ENCODE measurements at places on chromosomes 4 and X. TPM values are rescaled to one million over a fixed set of nuclear protein-coding genes. Genes with fewer than 3 reads are reported as not detected.

DNA sequence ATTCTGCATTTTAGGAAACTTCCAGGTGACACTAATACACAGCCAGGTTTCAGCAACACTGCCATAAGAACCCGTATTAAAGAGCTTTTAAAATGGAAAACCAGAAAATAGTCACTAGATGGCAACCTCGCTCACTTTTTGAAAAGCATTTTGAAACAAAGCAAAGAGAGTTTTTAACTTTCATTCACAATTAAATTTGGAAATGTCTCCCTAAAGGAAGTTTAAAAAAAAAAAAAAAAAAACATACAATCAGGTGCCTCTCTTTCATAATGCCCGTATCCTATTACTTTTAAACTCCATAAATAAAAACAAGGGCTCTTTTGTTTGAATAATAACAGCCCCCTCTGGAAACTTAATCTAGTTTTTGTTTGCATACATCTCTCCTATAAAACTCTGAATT lies 20.3 kb downstream of the MEPE start:
- DNase-seq = no peak
- H3K36me3 ChIP-seq = no peaks in the 10 kb centered on the region
- H3K27me3 ChIP-seq = no peaks in the 10 kb centered on the region
- H3K27ac ChIP-seq = no peak overlapping the region
- peaks cover 4% of the 10 kb centered on the region for H3K4me1 ChIP-seq

The CCNB3 gene
- 0.53 TPM for total RNA-seq

DNA sequence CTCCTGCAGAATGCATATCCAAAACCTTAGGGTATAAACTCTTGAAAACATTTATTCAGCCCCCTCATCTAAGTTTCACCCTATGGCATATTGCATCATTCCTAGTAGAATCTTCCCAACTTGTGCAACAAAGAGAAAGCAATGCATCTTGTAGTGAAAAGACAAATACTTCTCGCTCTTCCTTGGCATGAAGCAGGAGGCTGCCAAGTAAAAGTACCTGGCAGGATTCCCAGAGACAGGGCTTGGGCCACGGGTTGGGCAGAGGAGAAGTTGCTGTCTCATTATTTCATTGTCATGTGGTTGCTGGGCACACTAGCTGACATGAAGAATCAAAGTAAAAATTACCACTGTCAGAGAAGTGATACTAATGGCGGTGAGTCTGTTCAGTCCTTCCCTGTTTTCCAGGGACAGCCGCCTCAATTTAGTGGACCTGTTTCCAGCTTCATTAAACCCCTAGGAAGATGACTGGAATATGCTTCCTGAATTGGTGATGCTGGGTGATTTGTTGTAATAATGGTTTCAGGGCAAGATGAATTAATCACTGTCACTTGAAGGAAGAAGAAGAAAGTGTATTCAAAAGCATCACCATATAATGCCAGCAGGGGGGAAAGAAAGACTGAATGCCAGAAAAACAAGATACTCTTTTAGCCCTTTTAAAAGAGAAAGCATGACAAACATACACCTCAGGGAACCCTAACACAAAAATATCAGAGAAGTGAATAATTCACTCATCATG lies 380.5 kb upstream of the IGFBP7 start:
- H3K36me3 ChIP-seq = no peaks in the 10 kb centered on the region
- H3K27me3 ChIP-seq = no peaks in the 10 kb centered on the region
- no peak overlapping the region for H3K4me3 ChIP-seq
- H3K27ac ChIP-seq = no peak overlapping the region
- H3K4me1 ChIP-seq = no peaks in the 10 kb centered on the region

DNA sequence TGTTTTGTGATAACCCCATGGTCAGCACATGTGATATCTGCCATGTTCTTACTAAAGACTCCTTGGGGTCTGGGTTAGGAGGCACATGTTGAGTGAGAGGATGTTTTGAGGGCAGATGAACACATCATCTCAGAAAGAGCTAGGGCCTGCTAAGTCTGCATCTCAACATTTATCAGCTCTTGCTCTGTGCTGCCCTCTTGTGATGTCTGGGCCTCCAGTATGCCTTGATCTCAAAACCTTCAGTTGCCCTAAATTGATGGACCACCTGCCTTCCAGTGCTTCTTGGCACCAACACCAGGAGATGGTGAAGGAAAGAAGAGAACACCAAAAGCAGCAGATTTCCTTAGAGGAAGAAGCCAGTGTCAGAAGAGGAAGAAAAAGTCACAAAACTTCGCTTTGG lies 22.5 kb downstream of the MID1 start:
- no peak overlapping the region for H3K27ac ChIP-seq
- no peaks in the 10 kb centered on the region for H3K36me3 ChIP-seq
- H3K4me1 ChIP-seq = no peaks in the 10 kb centered on the region

- H3K4me1 ChIP-seq = no peaks in the 10 kb centered on the region
- DNase-seq = no peak
- H3K27ac ChIP-seq = no peak overlapping the region
- H3K27me3 ChIP-seq = no peaks in the 10 kb centered on the region
Observed at GRCh38 chrX:69543572-69543971, 39.4 kb downstream of the NALF2 start.

The SPANXA2 gene
- not detected for total RNA-seq

DNA sequence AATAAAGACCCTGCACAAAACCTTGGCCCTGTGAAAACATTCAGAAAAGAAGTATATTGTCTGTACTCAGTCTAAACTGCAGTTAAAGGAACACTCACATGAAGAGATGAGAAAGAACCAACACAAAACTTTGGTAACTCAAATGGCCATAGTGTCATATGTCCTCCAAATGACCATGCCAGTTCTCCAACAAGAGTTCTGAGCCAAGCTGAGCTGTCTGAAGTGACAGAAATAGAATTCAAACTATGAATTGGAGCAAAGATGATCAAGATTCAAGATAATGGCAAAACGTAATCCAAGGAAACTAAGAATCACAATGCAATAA lies 739.3 kb upstream of the NDST4 start:
- DNase-seq = no peak
- H3K27ac ChIP-seq = no peak overlapping the region
- H3K4me1 ChIP-seq = no peaks in the 10 kb centered on the region
- H3K27me3 ChIP-seq = no peaks in the 10 kb centered on the region
- H3K36me3 ChIP-seq = no peaks in the 10 kb centered on the region

- no peaks in the 10 kb centered on the region for H3K36me3 ChIP-seq
- H3K4me3 ChIP-seq = no peak overlapping the region
- H3K27me3 ChIP-seq = no peaks in the 10 kb centered on the region
- no peak for DNase-seq
Observed at GRCh38 chr4:56690393-56690792, 9.3 kb upstream of the HOPX start.

DNA sequence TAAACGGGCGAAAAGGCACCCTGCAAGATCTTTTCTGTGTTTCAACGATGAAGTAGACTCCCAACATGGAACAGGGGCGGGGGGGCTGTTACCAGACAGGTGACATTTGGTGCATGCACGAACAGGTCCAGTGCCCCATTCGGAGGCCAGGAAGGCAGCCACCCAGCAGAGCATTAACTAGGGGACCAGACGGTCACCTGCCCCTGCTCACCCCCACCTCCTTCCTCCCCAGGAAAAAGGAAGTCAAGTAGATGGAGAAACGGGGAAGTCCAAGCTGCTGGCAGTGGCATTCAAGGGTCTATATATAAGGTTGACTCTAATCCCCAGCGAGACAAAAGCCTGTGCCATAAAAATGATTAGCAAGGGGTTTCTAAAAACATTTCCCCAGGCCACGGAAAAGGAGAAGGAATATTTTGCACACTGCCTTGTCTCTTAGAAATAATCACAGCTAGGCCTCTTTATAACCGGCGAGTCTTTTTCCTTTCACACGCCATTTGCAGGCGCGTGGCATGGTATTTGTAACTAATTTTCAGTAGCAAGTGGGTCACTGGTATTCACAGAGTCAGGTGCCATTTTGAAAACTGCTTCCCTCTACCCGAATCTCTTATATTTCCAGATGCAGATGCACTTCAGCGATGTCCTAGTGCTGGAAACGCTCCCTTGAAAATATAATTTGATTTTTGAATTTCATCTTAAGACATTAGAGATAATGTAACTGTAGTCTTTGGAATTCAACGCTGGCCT lies 1.2 kb upstream of the TMSB4X start:
- no peaks in the 10 kb centered on the region for H3K4me1 ChIP-seq
- no peaks in the 10 kb centered on the region for H3K27me3 ChIP-seq
- H3K36me3 ChIP-seq = no peaks in the 10 kb centered on the region

The STAP1 gene
- 1.5 TPM for total RNA-seq

DNA sequence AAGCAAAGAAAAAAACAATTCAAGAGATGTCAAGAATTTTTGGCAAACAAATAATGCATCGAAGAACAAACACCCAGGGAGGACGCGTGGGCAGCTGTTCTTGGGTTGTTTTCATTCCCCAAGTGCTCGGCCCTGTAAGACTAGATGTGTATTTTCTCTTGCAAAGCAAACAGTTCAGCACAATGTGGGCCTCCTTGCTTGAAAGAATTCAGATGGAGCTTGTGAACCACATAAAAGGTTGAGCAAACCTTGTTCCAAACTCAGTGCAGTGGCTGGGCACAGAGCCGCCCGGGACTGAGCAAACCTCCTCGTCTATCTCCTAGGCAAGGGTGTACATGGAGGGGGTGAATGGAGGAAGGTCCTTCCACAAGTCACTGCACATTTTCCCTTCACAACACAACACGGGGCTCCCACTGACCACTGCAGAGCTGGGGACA lies 82.4 kb downstream of the HTRA3 start:
- DNase-seq = no peak
- no peaks in the 10 kb centered on the region for H3K27me3 ChIP-seq
- no peak overlapping the region for H3K27ac ChIP-seq
- no peaks in the 10 kb centered on the region for H3K4me1 ChIP-seq

GRCh38 chr4:36332782-36333131 lies 51.3 kb downstream of the DTHD1 start:
- no peaks in the 10 kb centered on the region for H3K36me3 ChIP-seq
- H3K27me3 ChIP-seq = no peaks in the 10 kb centered on the region
- H3K4me3 ChIP-seq = no peak overlapping the region
- no peak for DNase-seq
- no peaks in the 10 kb centered on the region for H3K4me1 ChIP-seq
- no peak overlapping the region for H3K27ac ChIP-seq

Data from Peyer's patch (tissue), 4 donors.